Upper lobe of left lung (tissue), 6 donors: ENCODE measurements at places on chromosomes 7 and 10. TPM values are rescaled to one million over a fixed set of nuclear protein-coding genes. Genes with fewer than 3 reads are reported as not detected.

DNA sequence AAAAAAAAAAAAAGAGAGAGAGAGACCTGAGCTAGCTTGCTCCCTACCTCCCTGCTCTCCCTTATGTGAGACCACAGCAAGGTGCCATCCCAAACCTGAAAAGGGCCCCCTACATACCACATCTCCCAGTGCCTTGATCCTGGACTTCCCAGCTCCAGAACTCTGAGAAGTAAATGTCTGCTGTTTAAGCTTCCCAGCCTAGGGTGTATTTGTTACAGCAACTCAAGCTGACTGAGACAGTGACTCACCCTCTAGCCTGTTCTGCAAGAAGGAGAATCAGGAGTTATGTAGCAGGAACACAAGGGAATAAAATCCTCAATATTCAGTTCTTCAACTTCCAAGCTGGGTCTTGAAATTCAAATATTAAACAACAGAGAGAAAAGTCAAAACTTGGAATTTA is 52.1 kb upstream of the TMEM72 start:
- H3K27me3 ChIP-seq = no peaks in the 10 kb centered on the region
- H3K4me1 ChIP-seq = peaks cover 15% of the 10 kb centered on the region
- H3K27ac ChIP-seq = no peak overlapping the region
- H3K4me3 ChIP-seq = no peak overlapping the region

DNA sequence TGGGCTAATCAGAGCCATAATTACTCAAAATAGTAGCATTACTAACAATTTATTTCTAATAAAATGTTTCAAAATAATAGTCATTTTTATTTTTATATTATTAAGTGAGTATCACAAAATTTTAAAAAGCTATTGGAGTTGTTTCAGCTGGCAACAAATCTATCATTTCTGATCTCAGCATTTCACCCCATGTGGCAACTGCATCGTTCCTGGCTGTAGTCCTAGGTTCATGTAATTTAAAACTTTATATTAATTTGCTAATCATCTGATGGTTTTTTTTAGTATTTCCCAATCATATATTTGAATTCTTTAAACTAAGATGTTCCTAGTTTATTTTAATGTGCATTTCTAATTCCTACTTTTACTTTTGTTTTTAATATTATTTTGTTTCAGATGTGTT is 293.0 kb upstream of the AKR1E2 start:
- H3K27ac ChIP-seq = no peak overlapping the region
- DNase-seq = no peak
- H3K27me3 ChIP-seq = no peaks in the 10 kb centered on the region
- no peaks in the 10 kb centered on the region for H3K4me1 ChIP-seq
- H3K4me3 ChIP-seq = no peak overlapping the region

CALHM2 gene
- total RNA-seq = 25.6 TPM

LRRC18 gene
- total RNA-seq = not detected

POLR1F gene
- total RNA-seq = 2.7 TPM

- no peak for DNase-seq
- no peaks in the 10 kb centered on the region for H3K4me1 ChIP-seq
- no peak overlapping the region for H3K4me3 ChIP-seq
- H3K27ac ChIP-seq = no peak overlapping the region
Observed at GRCh38 chr7:1856161-1856887, 186.2 kb downstream of the ELFN1 start.

DNA sequence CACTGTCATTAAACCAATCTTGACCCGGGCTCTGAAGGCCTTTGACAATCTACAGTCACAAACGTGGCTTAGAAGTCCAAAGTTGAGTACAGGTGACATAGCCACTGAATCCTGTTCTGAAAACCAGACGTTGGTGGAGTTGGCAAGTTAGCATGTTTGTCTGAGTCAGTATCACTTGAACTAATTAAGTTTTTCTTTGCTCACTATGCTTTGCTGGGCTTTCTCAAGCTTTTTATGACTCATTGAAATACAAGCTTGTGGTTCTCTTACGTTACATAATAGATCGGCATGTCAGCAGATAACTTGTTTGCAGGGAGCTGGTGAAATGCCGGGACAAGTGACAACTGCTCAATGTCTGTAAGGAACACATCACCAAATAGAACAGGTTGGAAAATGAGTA is 53.8 kb downstream of the ARL5B start:
- H3K4me3 ChIP-seq = no peak overlapping the region
- no peak for DNase-seq
- no peaks in the 10 kb centered on the region for H3K36me3 ChIP-seq
- H3K4me1 ChIP-seq = no peaks in the 10 kb centered on the region
- H3K27ac ChIP-seq = no peak overlapping the region

- H3K27ac ChIP-seq = no peak overlapping the region
- H3K4me3 ChIP-seq = no peak overlapping the region
- no peak for DNase-seq
- no peaks in the 10 kb centered on the region for H3K36me3 ChIP-seq
- no peaks in the 10 kb centered on the region for H3K27me3 ChIP-seq
Observed at GRCh38 chr7:69631131-69631530, 32.9 kb downstream of the AUTS2 start.

TRPV6 gene
- total RNA-seq = 0.79 TPM

DNA sequence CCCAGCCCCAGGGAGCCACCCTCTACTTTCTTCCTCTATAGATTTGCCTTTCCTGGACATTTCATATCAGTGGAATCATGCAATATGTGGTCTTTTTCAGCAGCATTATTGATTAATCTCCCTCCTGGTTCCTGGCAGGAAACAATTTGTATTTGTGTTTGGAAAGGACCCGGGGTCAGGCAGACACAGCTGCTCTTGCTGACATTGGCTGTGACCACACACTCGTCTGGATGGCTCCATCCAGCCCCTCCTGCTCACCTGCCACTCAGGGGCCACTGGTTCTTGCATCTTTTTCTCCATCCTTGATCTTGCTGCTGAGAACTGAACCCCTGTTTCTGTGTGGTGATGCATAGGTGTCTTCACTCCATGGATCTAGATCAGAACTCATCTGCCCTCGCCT is 176.6 kb upstream of the MKI67 start:
- DNase-seq = no peak
- no peaks in the 10 kb centered on the region for H3K27me3 ChIP-seq
- H3K36me3 ChIP-seq = no peaks in the 10 kb centered on the region
- H3K4me3 ChIP-seq = no peak overlapping the region
- H3K4me1 ChIP-seq = no peaks in the 10 kb centered on the region
